ENCODE measurements at places on chromosomes 7 and 10.

DNA sequence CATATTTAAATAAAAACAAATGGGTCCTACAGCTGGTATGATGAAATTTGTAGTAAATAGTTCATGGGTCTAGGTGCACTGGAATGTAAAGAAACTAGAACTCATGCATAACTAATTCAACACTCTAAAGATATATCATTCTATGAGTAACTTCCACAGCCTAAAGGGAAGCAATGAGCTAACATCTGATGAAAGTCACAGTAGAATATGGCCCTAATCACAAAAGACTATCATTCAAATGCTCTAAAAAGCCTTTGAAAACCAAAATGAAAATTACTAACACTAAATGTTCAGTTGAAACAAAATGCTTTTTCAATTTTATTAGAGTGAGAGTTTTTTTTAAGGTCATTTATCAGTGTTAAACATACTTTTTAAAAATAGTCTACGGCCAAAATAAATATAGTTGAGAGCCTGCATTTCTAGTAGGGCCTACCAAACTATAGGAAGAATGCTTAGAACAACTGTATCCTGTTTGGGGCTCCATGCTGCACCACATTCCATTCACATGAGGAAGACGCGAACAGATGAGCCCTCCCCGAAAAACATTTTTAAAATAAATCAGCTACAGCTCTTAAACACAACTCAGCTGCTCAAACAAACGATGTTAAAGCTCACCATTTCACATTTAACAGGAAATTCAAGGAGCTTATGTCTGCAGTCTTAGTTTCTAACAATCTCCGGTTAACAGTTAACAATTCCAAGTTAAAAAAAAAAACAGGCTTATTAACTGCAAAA, 134.5 kb downstream of the NRBF2 start:
- DNase-seq = no peak

DNA sequence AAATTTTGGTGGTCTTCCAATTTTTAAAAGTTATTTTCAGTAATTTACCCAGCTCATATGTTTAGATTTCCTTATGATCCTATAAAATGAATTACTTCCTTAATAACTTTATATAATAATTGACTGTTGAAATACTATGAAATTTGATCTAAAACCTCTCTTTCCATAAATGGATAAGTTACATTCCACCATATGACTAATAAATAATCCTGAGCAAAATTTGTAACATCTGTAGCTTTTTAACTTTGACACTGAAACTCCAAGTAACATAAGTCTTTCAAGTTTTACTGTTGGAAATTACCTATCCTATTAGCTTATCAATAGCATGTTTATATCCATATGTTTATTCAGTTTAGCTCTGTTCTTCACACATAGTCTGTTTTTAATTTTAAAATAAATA, 85.3 kb downstream of the HECTD2 start:
- DNase-seq = no peak

DNA sequence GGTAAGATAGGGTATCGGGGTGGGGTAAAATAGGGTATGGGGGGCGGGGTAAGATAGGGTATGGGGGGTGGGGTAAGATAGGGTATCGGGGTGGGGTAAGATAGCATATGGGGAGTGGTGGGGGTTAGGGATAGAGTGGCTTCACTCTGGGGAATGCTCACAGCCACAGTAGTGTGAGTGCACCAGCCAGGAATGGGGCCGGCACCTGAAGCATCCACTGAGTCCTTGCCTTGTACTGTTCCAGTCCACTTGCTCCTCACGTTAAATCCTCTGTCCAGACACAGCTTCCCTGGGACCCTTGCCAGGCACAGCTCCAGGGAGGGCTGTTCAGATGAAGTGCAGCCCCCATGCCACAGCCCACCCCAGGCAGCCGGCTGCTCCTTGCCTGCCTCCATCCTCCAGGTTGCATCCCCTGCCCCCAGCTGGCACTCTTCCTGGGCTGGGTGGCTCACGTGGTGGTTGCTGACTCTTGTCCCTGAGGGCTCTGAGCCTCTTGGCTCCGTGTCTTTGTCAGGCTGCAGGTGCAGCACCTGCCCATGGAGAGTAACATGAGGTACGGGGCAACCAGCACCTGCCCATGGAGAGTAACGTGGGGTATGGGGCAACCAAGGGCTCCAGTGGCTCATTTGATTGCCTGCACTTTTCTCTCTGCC, 268.4 kb downstream of the TCERG1L start:
- DNase-seq = no peak

GRCh38 chr7:141590666-141591065, 39.5 kb downstream of the AGK start:
- no peak for DNase-seq

GRCh38 chr7:100584683-100585510, 1.0 kb downstream of the LRCH4 start:
- DNase-seq = no peak

DNA sequence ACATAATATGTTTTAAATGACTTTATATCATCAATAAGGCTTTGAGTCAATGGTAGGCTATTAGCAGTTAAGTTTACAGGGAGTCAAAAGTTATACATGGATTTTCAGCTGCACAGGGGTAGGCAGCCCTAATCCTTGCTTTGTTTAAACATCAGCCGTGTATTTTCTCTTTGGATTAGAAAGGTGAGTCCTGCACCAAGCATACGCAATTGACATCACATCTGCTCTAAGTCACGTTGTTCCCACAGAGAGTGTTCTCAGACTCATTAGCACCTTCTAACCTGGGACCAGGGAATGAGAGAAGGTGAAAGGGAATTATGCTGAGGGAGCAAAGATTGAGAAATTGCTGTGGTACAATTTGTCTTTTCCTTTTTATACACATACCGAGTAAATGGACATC, 148.6 kb upstream of the ZNF804B start:
- no peak for DNase-seq
